ENCODE measurements at places on chromosomes 7 and 10.

DNA sequence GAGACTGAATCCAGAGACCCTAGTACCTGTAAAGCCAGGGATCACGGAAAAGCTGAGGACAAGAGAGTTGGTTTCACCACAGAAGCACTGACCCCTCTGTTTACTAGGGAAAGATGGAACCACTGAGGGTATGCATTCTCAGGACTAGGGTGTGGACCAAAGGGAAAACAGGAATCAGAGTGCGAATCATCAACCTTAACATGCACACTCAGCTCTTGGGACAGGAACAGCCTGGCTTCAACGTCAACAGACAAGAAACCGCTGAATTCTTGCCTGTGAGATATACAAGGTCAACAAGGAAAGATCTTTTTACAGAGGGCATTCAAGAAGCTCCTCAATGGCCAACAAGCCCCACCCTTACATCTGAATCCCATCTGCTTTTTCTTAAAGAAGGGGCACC, 14.9 kb downstream of the TNRC18 start:
- DNase-seq, result no peak

DNA sequence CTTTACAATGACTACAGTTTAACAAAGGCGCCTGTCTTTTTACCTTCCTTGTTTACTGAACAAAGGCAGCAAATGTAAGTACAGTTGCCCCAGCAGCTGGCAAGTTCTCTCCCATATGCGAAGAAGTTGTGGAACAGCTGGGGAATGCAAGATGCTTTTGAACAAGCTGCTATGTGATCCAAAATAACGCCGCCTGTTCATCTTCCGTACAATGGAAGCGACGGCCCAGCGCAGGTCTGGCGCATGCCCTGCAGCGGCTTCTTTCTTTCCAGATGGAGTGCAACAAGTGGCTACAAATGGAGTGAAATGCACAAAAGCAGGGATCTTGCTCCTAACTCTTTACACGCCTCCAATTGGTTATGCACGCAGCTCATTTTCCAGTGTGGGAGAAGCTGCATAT, 97.0 kb upstream of the SVIL start:
- DNase-seq, result no peak

- no peak for DNase-seq
These were observed 28.3 kb downstream of the TAF3 start for GRCh38 chr10:7846591-7846990.

DNA sequence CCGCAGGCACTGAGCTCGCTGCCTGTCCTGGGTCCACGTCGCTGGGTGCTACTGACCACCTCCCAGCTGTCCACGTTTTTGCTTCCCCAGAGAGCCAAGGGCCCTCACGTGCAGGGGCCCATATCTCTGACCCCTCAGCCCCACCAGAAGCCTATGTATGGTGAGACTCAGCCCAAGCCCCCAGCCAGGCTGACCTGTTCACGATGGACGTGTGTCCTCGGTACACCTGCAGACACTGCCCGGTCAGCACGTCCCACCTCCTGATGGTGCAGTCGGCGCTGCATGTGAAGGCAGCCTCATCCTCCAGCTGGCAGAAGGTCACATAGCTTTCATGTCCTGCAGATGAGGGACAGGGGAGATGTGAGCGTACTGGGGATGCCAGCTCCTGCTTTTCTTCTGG, 9.9 kb downstream of the WDR86 start:
- DNase-seq, result no peak

GRCh38 chr10:73211106-73211811, 35.8 kb downstream of the DNAJC9 start:
- DNase-seq, result no peak

DNA sequence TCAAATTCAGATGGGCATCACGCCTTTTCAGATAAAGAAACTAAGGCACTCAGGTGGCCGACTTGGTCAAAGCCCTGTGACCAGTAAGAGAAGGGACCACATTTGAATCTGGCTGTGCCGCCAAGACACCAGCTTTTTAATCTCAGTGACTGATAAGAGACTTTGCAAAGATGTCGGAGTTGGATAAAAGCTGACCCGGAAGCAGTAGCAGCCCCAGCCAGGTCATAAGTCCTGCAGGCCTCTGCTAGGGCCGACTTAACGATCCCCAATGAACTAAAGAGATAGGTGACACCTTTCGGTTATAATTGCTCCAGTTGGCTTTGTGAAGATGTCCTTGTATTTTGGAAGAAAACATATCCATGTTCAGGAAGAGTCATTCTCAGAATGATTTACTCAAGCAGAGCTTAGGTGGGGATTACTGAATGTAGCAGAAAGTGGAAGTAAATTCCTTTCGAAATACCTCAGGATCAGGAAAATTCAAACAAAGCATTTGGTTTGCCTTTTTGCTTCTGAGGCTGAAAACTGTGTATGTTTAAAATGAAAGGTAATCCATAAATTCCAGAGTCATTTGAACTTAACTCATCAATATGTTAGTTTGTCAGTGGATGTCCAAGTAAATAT, 164.2 kb upstream of the PITRM1 start:
- no peak for DNase-seq

GRCh38 chr7:121005996-121006584, 17.6 kb downstream of the CPED1 start:
- DNase-seq, result no peak

DNA sequence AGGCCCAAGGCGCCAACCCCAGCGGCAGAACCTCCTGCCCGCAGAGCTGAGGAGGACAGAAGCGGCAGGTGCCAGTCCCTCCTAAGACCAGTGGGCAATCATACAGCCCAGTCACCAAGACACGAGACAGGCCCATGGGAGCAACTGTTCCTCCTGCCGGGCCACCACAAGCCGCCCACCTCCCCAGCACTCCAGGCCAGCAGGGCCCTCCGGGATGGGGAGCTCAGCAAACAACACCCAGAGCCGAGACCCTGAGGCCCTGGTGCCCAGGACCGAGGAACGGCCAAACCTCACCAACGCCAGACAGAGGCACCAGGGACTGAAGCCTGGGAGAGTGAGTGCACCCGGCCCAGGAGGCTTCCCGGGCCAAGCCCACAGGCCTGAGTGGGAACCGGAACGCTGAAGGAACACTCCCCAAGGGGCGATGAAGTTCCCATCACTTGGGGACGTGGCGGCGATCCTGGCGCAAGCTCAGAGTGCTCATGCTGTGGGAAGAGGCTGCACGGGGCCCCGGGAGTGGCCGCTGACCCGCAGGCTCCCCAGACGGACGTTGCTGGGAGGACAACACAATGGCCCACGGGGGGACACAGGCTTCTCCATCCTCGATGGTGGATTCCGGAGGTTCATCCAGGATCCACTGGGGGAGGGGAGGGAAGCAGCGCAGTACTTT, 35.1 kb downstream of the GPER1 start:
- no peak for DNase-seq

- DNase-seq, result no peak
These were observed 2.9 kb downstream of the CPXM2 start for GRCh38 chr10:123888751-123889150.

DNA sequence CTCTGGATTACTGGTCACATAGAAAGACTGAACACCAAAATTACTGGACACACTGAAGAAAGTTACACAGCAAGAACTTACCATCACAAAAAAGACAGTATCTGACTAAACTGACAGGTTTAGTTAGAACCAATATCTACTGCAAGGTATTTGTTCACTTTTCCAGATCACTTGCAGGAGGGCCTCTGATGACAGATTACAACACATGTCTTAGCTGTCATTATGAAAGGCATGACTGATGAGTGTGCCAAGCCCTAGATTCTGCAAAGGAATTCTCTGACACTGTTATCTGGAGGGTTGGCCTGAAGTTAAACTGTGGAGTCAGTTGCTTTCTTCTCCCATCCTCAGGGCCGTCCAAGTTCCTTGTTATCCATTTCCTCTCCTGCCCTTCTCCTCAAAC, 242.7 kb downstream of the KIF20B start:
- DNase-seq, result no peak

DNA sequence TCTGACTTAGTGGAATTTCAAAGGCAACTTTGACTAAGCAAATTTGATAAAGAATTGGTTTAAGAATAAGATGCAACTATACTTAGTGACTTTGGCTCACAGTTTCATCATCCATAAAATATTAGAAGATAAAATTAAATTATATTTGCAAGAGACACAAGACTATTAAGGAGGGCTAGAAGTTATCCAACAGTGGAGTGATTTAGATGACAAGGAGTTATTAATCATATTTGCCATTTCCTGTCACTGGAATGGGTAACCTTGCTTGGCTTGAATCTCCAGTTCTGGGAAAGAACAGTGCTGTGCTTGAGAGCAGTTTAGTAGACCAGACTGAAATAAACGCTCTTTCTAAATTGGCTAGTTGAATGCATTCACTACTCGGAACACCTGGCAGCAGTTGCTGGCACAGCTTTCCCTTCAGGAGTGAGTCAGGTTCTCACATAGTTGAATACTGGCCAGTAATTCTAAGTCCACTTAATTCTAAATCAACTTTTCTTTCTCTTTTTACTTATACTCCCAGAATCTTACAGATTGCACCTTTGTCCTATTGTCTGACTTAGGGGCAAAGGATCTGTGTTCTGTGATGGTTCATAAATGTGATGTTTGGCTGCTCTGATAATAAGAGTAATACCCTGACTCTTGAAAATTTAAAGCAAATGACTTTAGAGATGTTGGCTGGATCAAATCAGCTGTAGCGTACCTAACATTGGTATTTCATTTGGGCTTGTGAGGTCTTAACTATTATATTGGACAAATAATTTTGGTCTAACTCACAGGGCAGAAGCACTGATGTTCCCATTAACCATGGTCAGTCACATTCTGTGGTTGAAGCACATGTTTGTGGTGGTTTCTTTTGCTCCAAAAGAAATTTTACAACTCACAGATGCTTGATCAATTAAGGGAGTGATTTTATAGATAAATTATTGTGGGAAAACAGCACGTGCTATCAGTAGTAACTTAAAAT, 16.6 kb downstream of the STMP1 start:
- DNase-seq, result no peak

DNA sequence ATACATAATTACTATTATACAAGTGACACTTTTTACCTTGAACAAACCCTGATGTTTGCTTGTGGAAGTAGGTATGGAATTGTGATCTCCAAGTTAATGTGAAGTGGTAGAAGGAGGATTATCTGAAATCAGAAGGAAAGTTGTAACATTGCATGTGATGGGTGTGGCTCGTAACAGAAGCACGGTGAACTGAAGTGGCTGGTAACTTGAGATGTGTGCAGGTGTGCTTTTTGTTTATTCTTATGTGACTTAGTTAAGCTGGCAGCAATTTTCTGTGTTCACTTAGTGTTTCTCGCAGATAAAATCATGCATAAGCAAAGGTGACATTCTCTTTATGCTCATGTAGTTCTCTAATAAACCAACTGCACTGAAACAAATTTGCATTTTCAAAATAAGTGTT, 82.3 kb downstream of the ZEB1 start:
- no peak for DNase-seq

- no peak for DNase-seq
These were observed 222.6 kb downstream of the MGMT start for GRCh38 chr10:129689671-129690071.

DNA sequence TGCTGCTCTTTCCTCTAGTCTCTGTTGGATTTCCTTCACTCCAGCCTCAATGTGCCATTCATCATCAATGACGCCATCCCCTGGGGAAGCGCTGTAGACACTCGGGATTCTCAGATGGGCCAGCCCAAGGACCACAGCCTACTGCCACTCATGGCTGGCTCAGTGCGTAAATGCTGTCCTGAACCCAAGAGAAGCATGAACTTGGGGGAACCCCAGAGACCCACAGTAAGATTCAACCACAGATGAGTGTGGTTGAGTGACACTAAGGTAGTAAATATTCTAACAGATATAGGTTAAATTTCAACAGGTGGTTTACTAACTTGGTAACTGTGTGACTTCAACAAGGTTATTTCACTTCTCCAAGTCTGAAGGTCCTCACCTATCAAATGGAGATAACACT, 304.1 kb downstream of the GRM8 start:
- DNase-seq, result no peak

- DNase-seq, result no peak
These were observed 66.1 kb downstream of the AMZ1 start for GRCh38 chr7:2754086-2754485.

DNA sequence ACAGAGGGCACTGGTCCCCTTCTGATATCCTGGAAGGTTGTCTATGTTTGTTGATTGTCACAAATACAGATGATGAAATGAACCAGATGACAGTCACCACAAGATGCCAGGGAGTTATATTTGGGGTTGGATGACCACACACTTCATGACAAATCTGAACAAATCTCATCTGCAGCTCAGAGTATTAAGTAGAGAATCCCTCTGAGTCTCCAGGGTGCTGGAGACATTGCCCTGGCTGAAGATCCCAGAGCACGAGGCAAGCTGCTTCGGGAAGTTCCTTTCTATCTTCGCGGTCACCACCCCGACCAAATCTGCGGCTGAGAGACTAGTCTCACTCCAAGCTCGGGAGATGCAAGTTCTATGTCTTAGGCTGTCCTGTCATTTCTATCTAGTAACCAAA, 9.0 kb downstream of the DENND2A start:
- DNase-seq, result no peak

DNA sequence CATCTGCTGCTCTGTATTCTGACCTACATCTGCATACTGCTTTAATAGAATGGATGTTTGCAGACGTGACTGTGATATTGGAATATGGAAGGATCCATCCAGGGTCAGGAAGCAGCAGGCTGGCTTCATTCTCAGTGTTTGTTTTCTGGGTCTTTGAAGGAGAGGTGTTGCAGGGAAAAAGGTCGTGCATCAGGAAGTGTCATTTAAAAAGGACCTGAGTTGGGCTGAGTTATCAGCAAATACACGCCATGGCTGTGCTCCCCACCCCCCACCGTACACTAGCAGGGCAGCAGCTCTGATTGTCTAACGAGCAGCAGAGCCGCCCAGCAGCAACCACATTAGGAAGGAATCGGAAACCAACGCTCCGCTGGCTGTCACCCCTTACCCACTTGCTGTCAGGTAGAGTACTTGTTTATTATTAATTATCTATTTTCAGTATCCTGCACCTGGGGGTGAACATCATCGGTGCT, 63.1 kb upstream of the STEAP1B start:
- peak; percentile 8 for DNase-seq

DNA sequence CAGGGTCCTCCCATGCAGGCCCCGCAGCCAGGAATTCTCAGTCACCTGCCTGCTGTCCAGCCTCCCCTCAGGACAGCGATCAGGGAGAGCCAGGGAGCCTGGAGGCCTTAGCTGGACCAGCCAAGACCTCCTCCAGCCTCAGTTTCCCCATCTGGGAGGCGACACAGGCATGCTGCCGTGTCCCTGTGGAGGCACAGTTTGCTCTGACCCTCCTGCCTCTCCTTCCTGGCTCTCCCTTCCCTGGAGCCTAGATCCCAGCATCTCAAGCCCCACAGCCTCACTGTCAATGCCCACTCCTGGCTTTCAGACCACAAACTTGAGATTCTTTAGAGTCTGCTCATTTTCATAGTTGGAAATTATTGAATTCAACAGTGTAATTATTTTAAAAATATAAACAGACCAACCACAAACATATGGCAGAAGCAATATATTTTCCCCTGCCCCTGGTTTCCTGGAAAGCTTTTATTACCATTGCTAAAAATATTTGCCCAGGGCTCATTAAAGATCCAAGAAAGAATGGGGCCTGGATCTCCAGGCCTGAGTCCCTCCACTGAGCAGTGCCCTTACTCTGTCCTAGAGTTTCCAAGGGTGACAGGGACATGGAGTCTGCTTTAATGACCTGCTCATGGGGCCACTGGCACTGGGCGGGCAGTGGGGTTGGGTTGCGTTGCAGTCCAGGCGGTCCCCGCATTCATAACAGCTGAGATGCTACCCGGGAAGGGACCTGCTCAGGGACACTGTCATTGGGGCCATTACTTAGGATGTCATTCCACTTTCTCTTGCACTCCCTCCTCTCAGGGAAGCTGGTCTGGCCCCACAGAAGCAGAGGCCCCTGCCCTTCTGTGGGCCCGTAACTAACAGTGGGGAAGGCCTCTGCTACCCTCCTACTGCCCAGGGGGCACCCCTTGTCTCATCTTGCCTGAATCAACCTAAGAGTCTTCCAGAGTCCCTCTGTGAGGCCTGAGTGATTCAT, 81.6 kb upstream of the CHST15 start:
- DNase-seq, result no peak

Measured in CD4-positive, alpha-beta T cell treated with Interleukin-17A for 1 hour (primary cell).